ENCODE measurements at places on chromosomes 11 and 22.

GRCh38 chr11:9858218-9858617, 194.3 kb downstream of the SWAP70 start:
- no peak for DNase-seq

- no peak for DNase-seq
Observed at GRCh38 chr11:12088047-12088481, 22.3 kb upstream of the MICAL2 start.

GRCh38 chr11:64742087-64742888, 1.7 kb downstream of the RASGRP2 start:
- no peak for DNase-seq

- DNase-seq, result no peak
Observed at GRCh38 chr22:27504360-27505253, 296.9 kb downstream of the MN1 start.

- DNase-seq, result no peak
Observed at GRCh38 chr11:102527684-102528083, 2.9 kb downstream of the MMP7 start.

DNA sequence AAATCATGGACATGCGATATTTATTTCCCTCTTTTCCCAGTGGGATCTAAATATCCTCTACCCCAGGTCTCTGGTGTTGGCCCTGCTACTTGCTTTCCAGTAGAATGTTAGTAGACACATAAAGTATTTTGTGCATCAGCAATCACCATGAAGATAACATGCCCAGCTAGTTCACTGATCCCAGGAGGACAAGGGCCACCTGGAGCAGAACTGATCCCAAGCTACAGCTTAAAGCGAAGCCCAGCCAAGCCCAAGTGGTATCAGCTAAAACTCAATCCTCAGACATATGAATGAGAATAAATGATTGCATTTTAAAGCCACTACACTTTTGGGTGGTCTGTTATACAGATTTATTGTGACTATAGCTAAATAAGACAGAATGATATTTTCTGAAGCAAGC, 516.2 kb downstream of the INSC start:
- DNase-seq, result no peak
